Testis (tissue), 5 donors: ENCODE measurements at places on chromosomes 13 and 19. TPM values are rescaled to one million over a fixed set of nuclear protein-coding genes. Genes with fewer than 3 reads are reported as not detected.

DNA sequence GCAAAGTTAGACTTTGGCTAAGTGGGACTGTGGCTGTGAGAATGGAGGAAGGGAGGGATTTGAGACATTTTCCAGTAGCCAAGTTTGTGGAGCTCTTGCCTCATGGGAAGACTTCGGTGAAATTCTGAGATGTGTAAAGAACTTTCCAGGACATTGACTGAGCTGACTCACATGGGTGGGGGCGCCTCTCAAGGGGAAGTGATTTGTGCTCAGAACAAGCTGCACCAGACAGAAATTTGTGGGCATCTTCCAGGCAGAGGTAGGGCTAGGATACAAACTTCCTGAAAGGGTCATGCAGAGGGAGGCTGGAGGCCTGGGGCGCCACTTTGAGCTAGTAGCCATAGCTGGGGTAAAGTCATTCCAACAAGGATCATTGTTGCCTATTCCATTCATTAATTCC, 9.8 kb upstream of the SIGLEC10 start:
- H3K27me3 ChIP-seq, result no peaks in the 10 kb centered on the region
- H3K4me3 ChIP-seq, result no peak overlapping the region

DNA sequence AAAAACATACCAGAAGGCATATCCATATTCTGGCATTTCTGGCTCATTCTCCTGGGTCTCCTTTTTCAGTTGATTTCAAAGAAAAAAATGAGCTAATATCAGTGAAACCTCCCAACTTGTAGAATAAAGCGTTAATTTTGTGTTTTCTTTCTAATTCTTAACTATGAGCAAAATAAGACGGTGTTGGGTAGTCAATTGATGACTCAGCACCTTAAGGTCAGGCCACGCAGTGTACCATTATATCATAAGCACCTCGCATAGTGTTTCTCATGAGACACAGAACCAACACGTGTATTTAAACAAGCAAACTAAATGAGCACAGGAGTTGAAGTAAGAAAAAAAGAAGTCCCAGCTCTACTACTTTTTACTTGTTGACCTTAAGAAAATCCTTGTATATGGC, 174.9 kb downstream of the OXGR1 start:
- no peak overlapping the region for H3K4me3 ChIP-seq
- H3K4me1 ChIP-seq, result no peaks in the 10 kb centered on the region
- DNase-seq, result no peak
- H3K27ac ChIP-seq, result no peak overlapping the region
- H3K27me3 ChIP-seq, result no peaks in the 10 kb centered on the region

DNA sequence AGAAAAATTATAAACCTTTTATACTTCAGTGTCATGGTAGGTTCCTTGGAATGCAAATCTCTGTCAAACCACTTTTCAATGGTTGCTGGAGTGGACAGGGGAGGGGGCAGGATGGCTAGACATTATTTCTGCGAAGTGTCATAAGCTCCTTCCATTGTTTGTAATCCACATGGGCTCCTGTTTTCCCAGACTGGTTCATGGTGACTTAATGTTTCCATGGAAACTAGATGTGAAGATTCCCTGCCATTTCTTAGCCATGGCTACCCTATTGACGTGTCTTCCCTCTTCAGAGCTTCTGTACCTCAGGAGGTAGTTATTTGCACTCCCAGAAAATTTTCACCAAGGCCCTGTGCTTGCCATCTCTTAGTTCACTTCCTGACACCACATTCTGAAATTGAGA, 95.3 kb downstream of the UFM1 start:
- no peaks in the 10 kb centered on the region for H3K36me3 ChIP-seq
- no peak overlapping the region for H3K4me3 ChIP-seq
- H3K4me1 ChIP-seq, result no peaks in the 10 kb centered on the region
- H3K27ac ChIP-seq, result no peak overlapping the region
- H3K27me3 ChIP-seq, result no peaks in the 10 kb centered on the region

SKA3 gene
- 8.7 TPM for total RNA-seq

GRCh38 chr19:18000480-18000914, 7.5 kb upstream of the ARRDC2 start:
- no peak for DNase-seq
- no peaks in the 10 kb centered on the region for H3K36me3 ChIP-seq
- peaks cover 4% of the 10 kb centered on the region for H3K4me1 ChIP-seq
- peak overlapping the region; percentile 61 for H3K27ac ChIP-seq

DNA sequence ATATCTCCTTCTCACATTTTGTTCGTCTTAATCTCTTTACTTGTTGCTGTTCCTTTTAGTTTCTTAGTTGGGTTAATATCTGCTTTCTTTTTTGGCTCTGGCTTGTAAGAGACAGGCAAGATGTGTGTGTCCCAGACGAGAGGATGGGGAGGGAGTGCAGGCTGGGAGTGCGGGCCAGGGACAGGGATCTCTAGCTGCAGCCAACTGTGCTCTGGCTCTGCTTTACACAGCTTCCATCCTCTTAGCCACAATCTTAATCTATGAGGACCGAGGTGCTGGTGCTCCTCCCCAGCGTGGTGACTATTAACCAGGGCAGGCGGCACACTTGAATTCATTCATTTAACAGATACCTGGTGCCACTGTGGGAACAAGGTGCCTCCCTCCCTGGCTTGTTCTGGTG, 70.9 kb upstream of the WASF3 start:
- H3K4me1 ChIP-seq, result no peaks in the 10 kb centered on the region
- no peaks in the 10 kb centered on the region for H3K27me3 ChIP-seq
- H3K27ac ChIP-seq, result no peak overlapping the region
- H3K4me3 ChIP-seq, result no peak overlapping the region

- peak overlapping the region; percentile 72 for H3K27ac ChIP-seq
- H3K27me3 ChIP-seq, result no peaks in the 10 kb centered on the region
- DNase-seq, result peak; percentile 43
- peaks cover 15% of the 10 kb centered on the region for H3K4me1 ChIP-seq
- peak overlapping the region; percentile 39 for H3K4me3 ChIP-seq
- H3K36me3 ChIP-seq, result no peaks in the 10 kb centered on the region
Observed at GRCh38 chr13:29847501-29847983, 2.9 kb downstream of the UBL3 start.

DNA sequence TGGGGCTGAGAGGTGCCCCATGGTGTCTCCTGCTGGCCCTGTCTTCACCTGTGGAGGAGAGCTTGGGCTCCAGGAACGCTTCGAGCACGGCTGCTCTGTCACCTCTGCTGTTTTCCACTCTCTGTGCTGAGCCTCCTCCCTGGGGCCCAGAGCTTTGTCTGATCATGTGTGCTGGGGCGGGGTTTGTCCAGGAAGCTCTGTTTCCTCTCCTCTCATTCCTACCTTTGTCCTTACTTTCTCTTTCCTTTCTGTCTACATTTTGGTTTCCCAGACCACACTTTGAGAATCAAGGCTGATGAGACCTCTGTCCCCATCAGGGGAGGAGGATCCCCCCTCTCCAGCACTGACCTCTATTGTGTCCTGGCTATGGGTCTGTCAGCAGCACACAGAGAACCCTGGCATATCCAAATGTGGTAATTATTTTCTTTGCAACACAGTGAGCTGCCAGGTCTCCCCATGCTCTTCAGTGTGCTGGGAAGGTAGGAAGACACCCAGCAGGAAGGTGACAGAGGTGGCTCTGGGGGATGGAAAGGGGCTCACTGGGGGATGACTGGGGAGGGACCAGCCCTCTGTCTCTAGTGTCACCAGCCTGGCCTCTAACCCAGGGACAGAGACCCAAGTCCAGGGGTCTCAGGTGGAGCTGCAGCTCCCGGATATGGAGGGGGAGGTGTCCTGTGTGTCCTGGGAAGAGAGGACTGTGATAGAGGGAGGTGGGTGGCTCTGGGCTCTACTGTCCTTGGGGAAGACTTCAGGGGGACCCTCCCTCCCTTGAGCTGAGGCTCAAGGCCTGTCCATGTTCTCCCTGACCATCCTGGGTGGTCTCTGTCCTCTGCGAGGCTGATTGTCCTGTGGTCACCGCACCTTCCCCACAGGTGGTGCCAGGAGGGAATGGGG, at the start of gene CEACAM1:
Gene CEACAM1, minus strand, starts transcription at position 128 of the 894 bp plus-strand sequence. Its CDS starts 107 bp downstream, at position 21.
- no peaks in the 10 kb centered on the region for H3K36me3 ChIP-seq
- no peaks in the 10 kb centered on the region for H3K27me3 ChIP-seq
- H3K4me3 ChIP-seq, result no peak within 1 kb of the TSS
- peak; percentile 62 for DNase-seq
- H3K4me1 ChIP-seq, result peaks cover 10% of the 10 kb centered on the region

GRCh38 chr19:6238256-6238642, 41.5 kb downstream of the MLLT1 start:
- DNase-seq, result no peak
- H3K27ac ChIP-seq, result peak overlapping the region; percentile 79
- H3K27me3 ChIP-seq, result no peaks in the 10 kb centered on the region
- H3K4me3 ChIP-seq, result no peak overlapping the region
- H3K4me1 ChIP-seq, result peaks cover 26% of the 10 kb centered on the region

B3GLCT gene
- total RNA-seq, result 12.9 TPM

- no peaks in the 10 kb centered on the region for H3K36me3 ChIP-seq
- no peak for DNase-seq
- no peaks in the 10 kb centered on the region for H3K27me3 ChIP-seq
Observed at GRCh38 chr13:112103961-112104880, 37.3 kb downstream of the SOX1 start.

NTF4 gene
- total RNA-seq, result 0.31 TPM

DNA sequence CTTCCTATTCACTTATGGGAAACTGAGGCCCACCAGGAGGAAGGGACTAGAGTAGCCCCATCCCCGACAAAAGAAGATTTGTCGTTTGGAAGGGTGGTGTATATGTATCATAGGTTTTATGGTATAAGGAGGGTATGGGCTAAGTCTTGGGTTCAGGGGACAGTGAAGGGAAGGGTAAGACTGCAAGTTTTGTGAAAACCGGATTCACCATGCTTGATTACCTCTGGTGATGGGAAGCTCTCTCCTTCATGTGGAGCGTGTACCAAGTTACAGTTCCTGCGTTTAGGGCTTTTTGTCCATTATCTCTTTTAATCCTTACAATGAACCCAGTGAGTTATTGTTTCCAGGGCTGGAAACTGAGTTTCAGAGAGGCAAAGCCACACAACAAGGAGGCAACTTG, 3.8 kb downstream of the VASP start:
- DNase-seq, result no peak
- no peaks in the 10 kb centered on the region for H3K36me3 ChIP-seq
- peaks cover 33% of the 10 kb centered on the region for H3K4me1 ChIP-seq
- no peak overlapping the region for H3K27ac ChIP-seq
- H3K4me3 ChIP-seq, result no peak overlapping the region

- no peak overlapping the region for H3K4me3 ChIP-seq
- H3K4me1 ChIP-seq, result no peaks in the 10 kb centered on the region
- H3K27me3 ChIP-seq, result no peaks in the 10 kb centered on the region
- no peak overlapping the region for H3K27ac ChIP-seq
- no peaks in the 10 kb centered on the region for H3K36me3 ChIP-seq
- no peak for DNase-seq
Observed at GRCh38 chr19:13260883-13261653, 110.9 kb downstream of the IER2 start.

DNA sequence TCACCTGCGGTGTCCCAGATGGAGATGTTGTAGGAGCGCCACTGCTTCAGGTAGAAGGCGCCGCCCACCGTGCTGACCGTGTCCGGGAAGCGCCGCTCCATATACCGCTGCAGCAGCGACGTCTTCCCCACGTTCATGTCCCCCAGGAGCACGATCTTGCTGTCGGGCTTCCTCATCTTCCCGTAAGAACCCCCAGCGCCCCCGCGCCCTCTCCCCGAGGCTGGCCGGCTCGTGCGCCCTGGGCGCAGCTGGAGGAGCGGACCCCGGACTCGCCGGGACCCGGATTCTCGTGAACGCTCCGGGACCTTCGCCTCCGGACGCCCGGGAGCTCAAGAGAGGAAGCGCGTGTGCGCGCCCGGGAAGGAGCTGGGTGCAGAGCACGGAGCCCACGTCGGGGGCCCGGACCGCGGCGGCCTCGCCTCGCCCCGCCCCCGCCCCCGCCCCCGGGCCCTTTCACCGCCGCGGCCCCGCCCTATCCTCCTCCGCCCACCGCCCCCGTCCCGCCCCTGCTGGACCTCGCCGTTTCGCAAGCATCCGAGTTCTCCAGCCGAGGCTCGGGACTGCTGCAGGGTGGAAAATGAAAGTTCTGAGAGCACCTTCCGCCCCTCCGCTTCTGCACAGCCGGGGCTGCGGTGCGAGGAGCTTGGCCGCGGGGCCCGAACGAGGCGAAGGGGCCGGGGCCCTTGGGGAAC, at the start of gene RAB20:
Gene RAB20, minus strand, starts transcription at position 379 of the 692 bp plus-strand sequence. Its CDS starts 203 bp downstream, at position 176.
- DNase-seq, result peak; percentile 93
- H3K27ac ChIP-seq, result peak within 1 kb of the TSS; percentile 93
- peaks cover 28% of the 10 kb centered on the region for H3K4me1 ChIP-seq

LRRC63 gene
- 9.4 TPM for total RNA-seq

GRCh38 chr13:24899601-24900000, 135.6 kb downstream of the RNF17 start:
- no peaks in the 10 kb centered on the region for H3K27me3 ChIP-seq
- H3K27ac ChIP-seq, result no peak overlapping the region
- no peak overlapping the region for H3K4me3 ChIP-seq
- no peaks in the 10 kb centered on the region for H3K4me1 ChIP-seq

- H3K4me3 ChIP-seq, result peak overlapping the region; percentile 75
- peak overlapping the region; percentile 65 for H3K27ac ChIP-seq
- DNase-seq, result peak; percentile 48
- no peaks in the 10 kb centered on the region for H3K36me3 ChIP-seq
Observed at GRCh38 chr19:33302974-33303790, 848 bp upstream of the CEBPA start.

- peak overlapping the region; percentile 48 for H3K27ac ChIP-seq
- peaks cover 11% of the 10 kb centered on the region for H3K4me1 ChIP-seq
- no peak overlapping the region for H3K4me3 ChIP-seq
- DNase-seq, result peak; percentile 86
- no peaks in the 10 kb centered on the region for H3K36me3 ChIP-seq
- H3K27me3 ChIP-seq, result no peaks in the 10 kb centered on the region
Observed at GRCh38 chr19:32407004-32407992, 1.7 kb downstream of the DPY19L3 start.

- H3K36me3 ChIP-seq, result no peaks in the 10 kb centered on the region
- H3K27me3 ChIP-seq, result no peaks in the 10 kb centered on the region
- no peak overlapping the region for H3K4me3 ChIP-seq
- no peak overlapping the region for H3K27ac ChIP-seq
- no peak for DNase-seq
- H3K4me1 ChIP-seq, result no peaks in the 10 kb centered on the region
Observed at GRCh38 chr13:92436924-92437323, 789.7 kb upstream of the GPC6 start.

GRCh38 chr13:26459276-26460131, 98.0 kb upstream of the WASF3 start:
- DNase-seq, result no peak
- H3K27me3 ChIP-seq, result no peaks in the 10 kb centered on the region
- peak overlapping the region; percentile 66 for H3K27ac ChIP-seq
- H3K36me3 ChIP-seq, result no peaks in the 10 kb centered on the region

DNA sequence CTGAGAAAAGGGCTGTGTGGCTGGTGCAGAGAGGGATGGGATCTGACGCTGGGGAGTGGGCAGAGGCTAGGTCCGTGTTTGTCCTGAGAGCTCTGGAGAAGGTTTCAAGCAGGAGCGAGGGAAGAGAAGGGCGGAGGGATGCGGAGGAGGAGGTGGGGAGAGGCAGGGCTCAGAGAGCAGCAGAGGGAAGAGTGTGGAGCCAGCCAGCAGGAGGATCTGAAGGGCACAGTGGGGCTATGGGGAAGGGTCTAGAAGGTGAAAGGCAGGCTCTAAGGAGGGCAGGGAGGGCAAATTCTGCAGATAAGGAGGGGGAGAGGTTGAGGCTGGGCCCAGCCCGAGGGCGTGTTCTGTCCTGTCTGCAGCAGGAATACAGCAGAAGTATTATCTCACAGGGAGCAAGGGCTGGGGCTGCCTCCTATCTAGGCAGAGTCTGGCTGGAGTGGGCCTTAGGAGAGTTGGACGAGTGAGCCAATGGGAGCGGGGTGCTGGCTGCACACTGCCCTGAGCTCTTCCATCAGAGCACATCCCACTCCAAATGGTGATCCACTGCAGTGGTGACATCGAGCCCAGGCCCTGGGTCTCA, 6.1 kb downstream of the AP2A1 start:
- no peak overlapping the region for H3K27ac ChIP-seq
- no peaks in the 10 kb centered on the region for H3K36me3 ChIP-seq
- H3K4me3 ChIP-seq, result no peak overlapping the region
- no peak for DNase-seq
- no peaks in the 10 kb centered on the region for H3K27me3 ChIP-seq

C2CD4C gene
- total RNA-seq, result 5.4 TPM

PCDH8 gene
- 1.5 TPM for total RNA-seq
